ENCODE measurements at places on chromosomes 2 and 18.

DNA sequence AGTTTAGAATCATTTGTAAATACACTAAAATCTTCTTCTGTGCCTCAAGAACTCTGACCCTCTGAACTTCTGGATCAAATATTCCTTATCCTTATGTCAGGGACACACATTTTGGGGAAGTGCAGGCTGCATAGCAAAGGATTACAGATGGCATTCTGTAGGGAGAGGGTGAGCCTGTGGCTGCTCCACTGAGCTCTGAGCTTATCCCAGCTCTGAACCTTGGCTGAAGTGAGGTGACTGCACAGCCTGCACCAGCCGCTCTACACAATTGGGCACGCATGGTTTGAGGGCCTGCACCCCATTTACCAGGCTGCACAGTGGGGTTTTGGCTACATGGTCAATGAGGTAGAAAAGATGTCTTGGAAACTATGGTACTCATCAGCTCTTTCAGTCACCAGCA lies 251.6 kb downstream of the GALR1 start:
- DNase-seq: no peak

DNA sequence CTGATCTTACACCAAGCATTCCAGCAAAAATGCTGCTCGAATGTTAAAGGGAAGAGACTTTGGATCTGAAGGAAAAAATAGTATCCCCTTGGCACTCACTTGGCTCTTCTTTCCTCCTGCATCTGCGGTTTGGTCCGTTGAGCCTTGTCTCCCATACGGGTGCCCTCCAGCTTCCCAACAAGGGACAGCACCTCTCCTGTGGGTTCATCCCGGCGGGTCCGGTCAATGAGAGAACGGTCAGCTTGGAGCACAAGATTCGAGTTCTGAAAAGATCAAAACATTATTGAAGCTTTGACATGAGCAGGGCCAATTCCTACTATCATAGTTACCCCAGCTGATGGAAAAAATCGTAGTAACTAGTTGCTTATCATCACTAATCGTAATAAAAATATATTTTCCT lies 740 bp downstream of the SNRNP200 start:
- no peak for DNase-seq

GRCh38 chr2:67258831-67259230 lies 138.3 kb upstream of the ETAA1 start:
- DNase-seq: no peak

- DNase-seq: peak; percentile 45
Observed at GRCh38 chr2:132547090-132547687, 122.8 kb downstream of the LYPD1 start.

GRCh38 chr2:119943058-119943457 lies 69.8 kb upstream of the EPB41L5 start:
- no peak for DNase-seq

DNA sequence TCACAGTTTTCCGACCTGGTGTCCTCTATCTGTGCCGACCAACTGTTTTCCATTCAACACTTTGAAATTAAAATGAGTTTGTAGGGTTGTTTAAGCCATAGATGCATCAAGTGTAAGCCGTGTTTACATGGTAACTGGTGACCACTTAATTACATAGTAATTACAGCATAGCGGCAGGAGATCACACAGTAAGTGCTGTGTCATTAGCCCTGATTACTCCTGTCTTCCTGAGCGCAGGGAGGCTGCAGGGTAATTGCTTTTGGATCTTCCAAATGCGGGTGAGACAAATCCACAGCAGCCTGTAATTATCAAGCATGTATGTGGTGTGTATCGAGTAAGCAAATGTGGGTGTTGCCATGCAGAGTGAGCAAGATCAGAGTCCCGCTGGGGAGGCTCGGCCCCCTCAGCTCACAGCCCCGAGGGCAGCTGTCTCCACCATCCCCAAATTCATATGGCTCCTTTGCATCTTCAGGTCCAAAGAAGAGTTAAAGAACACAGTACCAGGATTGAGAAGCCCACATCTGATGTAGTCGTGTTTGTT lies 71.5 kb upstream of the HDAC4 start:
- DNase-seq: no peak

DNA sequence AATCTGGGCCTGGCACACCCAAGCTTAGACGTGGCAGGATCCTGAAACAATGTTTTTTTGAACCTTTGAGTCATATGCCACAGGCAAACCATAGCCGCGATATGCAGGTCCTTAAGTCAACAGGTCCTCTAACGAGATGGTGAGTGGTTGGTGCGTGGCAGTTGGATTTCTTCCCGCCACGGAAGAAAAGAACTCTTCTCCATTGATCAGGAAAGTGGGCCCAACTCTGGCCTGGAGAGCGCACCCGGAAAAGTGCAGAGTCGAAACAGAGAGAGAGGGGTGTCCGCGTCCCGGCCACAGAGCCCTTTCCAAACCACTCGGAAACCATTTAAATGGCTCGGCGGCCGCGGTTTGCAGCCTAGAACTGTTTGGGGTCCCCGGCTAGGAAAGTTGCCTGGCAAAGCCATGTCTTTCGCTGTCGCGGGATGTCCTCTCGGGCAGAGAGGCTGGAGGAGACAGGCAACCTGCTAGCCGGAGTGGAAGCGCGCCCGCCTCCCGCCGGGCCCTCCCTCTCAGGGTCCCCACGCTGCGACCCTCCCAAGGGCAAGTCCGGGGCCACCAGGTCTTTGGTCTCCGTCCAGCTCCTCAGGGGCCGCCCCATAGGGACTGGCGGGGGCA lies 777 bp downstream of the GALNT3 start:
- peak; percentile 6 for DNase-seq

DNA sequence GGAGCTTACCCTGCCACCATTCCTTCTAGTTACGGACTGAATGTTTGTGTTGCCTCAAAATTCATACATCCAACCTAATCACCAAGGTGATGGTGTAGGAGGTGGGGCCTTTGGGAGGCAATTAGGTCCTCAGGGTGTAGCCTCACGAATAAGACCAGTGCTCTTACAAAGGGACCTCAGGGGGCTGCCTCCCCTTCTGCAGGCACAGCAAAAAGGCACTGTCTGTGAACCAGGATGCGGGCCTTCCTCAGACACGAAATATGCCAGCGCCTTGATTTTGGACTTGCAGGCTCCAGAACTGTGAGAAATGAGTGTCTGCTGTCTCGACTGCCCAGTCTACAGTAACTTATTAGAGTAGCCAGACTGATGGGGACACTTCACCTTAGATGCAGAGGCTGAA lies 150.4 kb upstream of the HDAC4 start:
- no peak for DNase-seq

- no peak for DNase-seq
Observed at GRCh38 chr2:1205853-1206252, 207.4 kb upstream of the TPO start.

- DNase-seq: peak; percentile 7
Observed at GRCh38 chr2:62038975-62039771, 133.7 kb downstream of the COMMD1 start.

DNA sequence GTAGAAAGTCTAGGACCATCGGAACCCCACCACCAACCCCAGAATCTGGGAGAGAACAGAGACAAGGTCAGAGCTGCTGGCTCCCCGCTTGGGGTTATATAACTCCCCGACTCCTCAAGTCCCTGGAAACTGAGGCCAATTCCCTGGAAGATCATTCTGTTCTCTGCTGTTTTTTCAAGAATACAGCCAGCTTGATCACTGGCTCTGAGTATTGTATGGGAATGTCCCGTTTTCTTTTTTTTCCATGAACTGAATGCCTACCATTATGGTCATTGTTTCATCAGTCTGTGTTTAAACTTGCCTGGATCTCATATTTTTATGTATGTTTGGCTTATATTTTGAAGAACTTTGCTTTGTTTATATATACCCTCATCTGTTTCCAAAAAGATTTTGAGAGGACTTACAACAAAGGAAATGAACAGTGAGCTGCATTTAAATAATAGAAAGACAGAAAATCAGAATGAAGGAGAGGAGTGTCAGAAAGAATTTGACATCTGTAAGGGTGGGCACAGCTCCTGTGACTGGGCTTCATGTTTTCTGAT lies 90.0 kb upstream of the ALPP start:
- no peak for DNase-seq

DNA sequence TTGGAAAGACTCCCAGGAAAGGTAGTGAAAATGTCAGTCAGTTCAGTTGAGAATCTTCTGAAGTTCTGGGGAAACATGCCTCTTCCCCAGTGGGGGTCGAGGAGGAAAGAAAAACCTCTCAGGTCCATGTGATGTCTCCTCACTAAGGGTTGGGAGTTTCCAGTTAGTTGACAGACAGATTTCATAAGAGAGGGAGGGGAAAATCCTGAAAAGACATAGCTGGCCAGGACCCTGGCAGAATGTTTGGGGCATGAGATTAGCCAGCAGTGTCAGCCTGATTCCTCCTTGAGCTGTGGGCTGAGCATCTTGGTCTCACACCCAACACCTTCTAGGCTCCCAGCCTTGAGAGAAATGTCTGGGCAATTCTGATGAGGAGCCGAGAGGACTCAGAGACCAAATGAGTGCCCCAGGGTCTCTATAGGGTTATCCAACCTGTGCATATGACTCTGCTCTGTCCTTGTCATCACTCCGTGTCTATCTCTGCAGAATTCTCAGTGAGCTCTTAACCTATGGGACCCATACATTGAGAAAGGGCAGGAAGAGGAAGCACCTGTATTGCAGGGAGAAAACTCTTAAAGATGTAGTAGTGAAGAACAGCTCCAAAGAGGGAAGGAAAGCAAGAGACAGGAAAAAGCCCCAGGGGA lies 13.9 kb downstream of the BMP10 start:
- DNase-seq: no peak

DNA sequence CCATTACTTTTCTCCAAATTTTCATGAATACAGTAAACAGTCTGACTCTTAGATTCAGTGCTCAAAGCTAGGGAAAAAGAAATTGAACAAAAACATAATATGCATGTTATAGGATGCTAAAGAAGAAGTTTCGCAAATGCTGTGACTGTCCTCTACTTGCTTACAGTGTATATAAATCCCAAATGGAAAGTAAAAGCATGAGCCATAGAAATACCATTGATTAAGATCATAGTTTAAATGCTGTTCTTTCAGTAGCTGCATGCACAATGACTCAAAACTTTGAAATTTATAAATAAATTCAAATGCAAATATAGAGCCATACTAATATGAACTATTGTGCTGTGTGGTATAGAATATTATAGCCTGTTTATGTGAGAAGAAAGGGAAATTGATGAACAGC lies 1113.9 kb upstream of the ACVR2A start:
- no peak for DNase-seq

- DNase-seq: no peak
Observed at GRCh38 chr2:191025135-191025534, 11.2 kb upstream of the STAT1 start.

DNA sequence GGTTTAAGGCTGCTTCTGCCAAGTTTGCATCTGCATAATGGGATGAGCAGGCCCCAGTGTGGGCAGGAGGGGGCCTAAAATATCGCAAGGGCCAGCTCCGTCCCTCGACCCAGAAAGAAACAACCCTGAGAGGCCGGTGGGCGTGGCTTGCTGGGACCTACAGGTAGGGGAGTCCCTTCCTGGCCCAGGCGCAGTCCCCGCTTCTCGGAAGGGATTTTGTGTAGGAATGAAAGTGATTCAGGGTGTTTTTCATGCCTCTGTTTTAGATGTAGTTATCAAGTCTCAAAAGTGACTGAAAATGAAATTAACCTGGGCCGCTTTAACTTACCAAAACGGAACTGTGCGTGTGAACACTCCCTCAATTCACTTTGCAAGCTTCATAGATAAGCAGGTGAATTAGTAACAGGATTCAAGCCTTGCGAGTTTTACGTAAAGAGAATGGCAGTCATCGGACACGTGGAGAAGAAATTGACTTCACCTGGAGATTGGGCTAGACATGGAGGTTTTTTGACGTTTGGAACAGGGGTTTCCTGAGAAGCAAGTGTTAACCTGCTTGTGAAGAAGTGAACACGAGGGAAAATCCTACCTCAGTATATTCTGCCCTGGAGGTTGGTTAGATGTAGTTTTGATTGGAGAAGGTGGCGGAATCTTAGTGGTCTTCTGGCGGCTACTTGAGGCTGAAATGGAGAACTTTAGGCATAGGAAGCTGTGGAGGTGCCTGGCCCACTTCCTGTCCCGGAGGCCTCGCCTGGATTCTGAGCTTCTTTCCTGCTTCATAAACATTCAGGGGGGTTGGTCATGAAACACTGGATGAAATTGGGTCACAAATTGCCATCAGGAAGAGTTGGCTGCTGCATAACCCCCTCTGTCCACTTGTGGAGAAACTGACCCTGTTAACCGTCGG lies 1.7 kb downstream of the NCK2 start:
- DNase-seq: peak; percentile 92

DNA sequence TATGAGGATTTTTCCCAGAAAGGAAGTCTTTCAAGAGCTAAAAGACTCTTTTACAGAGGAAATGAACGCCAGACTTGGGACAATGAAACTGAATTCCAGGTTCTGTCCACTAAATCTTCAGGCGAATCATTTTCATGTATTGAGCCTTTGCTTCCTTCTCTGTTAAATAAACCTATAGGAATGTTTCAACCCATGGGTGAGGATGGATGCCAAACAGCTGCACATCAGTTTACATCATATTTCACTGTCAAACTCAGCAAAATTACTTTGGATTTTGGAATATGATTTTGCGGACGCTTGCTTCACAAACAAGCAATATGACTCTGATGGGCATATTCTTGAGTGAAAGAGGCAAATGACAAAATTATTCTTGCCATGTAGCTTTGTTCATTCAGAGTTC lies 256.1 kb upstream of the ZNF521 start:
- DNase-seq: no peak

- DNase-seq: no peak
Observed at GRCh38 chr18:31104444-31104843, 2.2 kb upstream of the DSC2 start.

GRCh38 chr2:6443061-6443823 lies 422.5 kb downstream of the CMPK2 start:
- DNase-seq: no peak

- DNase-seq: peak; percentile 11
Observed at GRCh38 chr2:32357318-32358110, 691 bp downstream of the BIRC6 start.

- DNase-seq: no peak
Observed at GRCh38 chr18:51525453-51526225, 328.2 kb upstream of the MEX3C start.

DNA sequence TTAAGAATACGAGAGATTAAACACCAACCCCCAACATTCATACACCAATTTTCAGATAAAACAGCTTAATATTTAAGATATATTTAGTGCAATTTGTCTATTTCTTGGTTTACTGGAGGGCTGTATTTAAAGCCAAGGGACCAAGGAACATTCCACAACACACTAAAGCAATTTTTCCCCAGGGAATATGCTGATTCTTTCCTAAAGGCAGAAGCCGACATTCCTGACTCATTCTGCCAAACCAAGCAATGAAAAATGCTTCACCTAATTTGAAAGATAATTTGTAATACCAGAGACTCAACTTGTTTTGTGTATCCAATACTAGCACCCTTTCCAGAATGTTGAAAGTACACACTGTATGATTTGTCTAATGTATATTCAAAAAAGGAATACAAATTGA lies 1267.6 kb upstream of the PIK3C3 start:
- DNase-seq: no peak

- DNase-seq: no peak
Observed at GRCh38 chr2:105387225-105387624, 11.6 kb downstream of the FHL2 start.
